A549 treated with AZD2906 at 1 μM for 4 hours (cell line): ENCODE measurements at places on chromosomes 5 and 9. TPM values are rescaled to one million over a fixed set of nuclear protein-coding genes. Genes with fewer than 3 reads are reported as not detected.

The ROPN1L gene
- total RNA-seq = 2.1 to 2.4 TPM (median 2.3 TPM) in 5 replicates

The SLC25A2 gene
- total RNA-seq = not detected in 5 replicates

The G3BP1 gene
- total RNA-seq = 119 to 156 TPM (median 122 TPM) in 5 replicates

The GALNT12 gene
- 3.0 to 4.3 TPM (median 3.5 TPM) in 5 replicates for total RNA-seq

The PPP2R2B gene
- total RNA-seq = 0.03 to 0.14 TPM (median 0.10 TPM) in 4 of 5 replicates, not detected in the other

The TAF11L5 gene
- total RNA-seq = not detected in 5 replicates

The PRELID1 gene
- 272 to 393 TPM (median 364 TPM) in 5 replicates for total RNA-seq

The LTC4S gene
- 0.28 TPM in 2 of 5 replicates, not detected in the others for total RNA-seq

The ZNF169 gene
- total RNA-seq = 1.2 to 1.7 TPM (median 1.5 TPM) in 5 replicates

The CBY3 gene
- total RNA-seq = not detected in 5 replicates

The SLC1A3 gene
- total RNA-seq = 0.03 to 0.21 TPM (median 0.07 TPM) in 5 replicates

The RLN1 gene
- total RNA-seq = not detected in 5 replicates

The SPINK6 gene
- total RNA-seq = 0.28 to 0.75 TPM (median 0.36 TPM) in 5 replicates

The NEUROG1 gene
- total RNA-seq = not detected in 5 replicates

The PLAC8L1 gene
- 0.14 to 0.30 TPM in 2 of 5 replicates, not detected in the others for total RNA-seq

The ZNF483 gene
- 0.31 to 1.1 TPM (median 0.49 TPM) in 5 replicates for total RNA-seq

The SOHLH1 gene
- 0.05 to 0.08 TPM (median 0.05 TPM) in 3 of 5 replicates, not detected in the others for total RNA-seq

The GPR151 gene
- not detected in 5 replicates for total RNA-seq

The RAB24 gene
- total RNA-seq = 20.6 to 26.7 TPM (median 23.9 TPM) in 5 replicates

The TAF11L10 gene
- not detected in 5 replicates for total RNA-seq

The SURF1 gene
- 36.2 to 49.2 TPM (median 42.8 TPM) in 5 replicates for total RNA-seq

The ACSL6 gene
- total RNA-seq = 0.06 to 0.28 TPM (median 0.08 TPM) in 5 replicates

The RABGAP1 gene
- 12.1 to 16.1 TPM (median 12.7 TPM) in 5 replicates for total RNA-seq

The BARX1 gene
- total RNA-seq = 7.3 to 12.4 TPM (median 11.5 TPM) in 5 replicates

The CLIC3 gene
- 3.2 to 7.2 TPM (median 5.6 TPM) in 5 replicates for total RNA-seq

The PCSK1 gene
- total RNA-seq = 0.27 to 0.34 TPM (median 0.29 TPM) in 5 replicates

The APBA1 gene
- 0.20 to 0.28 TPM (median 0.20 TPM) in 5 replicates for total RNA-seq

The PTGER4 gene
- 5.6 to 7.9 TPM (median 6.7 TPM) in 5 replicates for total RNA-seq

The PCSK5 gene
- 1.5 to 2.0 TPM (median 1.8 TPM) in 5 replicates for total RNA-seq

The FKTN gene
- 6.5 to 8.6 TPM (median 7.1 TPM) in 5 replicates for total RNA-seq

The PFN3 gene
- total RNA-seq = not detected in 5 replicates

The PTGR1 gene
- total RNA-seq = 287 to 342 TPM (median 309 TPM) in 5 replicates

The SLC6A3 gene
- 1.00 to 2.2 TPM (median 1.3 TPM) in 5 replicates for total RNA-seq

The MAMDC2 gene
- total RNA-seq = 0.16 to 0.39 TPM (median 0.25 TPM) in 5 replicates

The IL13 gene
- 0.08 to 0.10 TPM in 2 of 5 replicates, not detected in the others for total RNA-seq

The FGD3 gene
- total RNA-seq = 0.12 to 0.26 TPM (median 0.16 TPM) in 5 replicates

The PFDN1 gene
- 86.1 to 120 TPM (median 90.6 TPM) in 5 replicates for total RNA-seq

The TPPP gene
- total RNA-seq = 6.6 to 8.2 TPM (median 7.4 TPM) in 5 replicates

The IGFBPL1 gene
- 2.1 to 2.9 TPM (median 2.4 TPM) in 5 replicates for total RNA-seq

The SARDH gene
- total RNA-seq = 0.02 to 0.34 TPM (median 0.08 TPM) in 5 replicates
